Left ventricle myocardium inferior (tissue), 1 donor: ENCODE measurements at places on chromosomes 5 and 9.
A peak's percentile ranks its signal among the peaks of the same experiment; 100 is the strongest.

DNA sequence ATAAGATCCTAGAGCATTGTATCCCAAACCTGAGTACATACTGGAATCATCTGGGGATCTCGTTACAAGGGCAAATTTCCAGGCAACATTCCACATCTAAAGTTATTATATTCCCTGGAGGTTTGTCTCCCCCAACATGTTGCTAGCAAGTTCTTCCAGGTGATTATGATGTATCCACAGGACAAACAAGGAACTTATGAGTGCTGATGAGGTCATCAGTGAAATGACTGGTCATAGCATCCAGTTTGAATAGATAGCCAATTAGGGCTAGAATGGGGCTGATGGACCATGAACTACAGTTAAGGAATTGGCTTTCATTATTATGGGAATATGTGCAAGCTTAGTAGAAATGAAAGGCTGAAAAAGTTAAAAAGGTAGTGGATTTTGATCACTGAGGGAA, 115.2 kb downstream of the CWC27 start:
- DNase-seq = no peak

- DNase-seq = no peak
Measured at GRCh38 chr9:115106001-115106400, 12.0 kb downstream of the TNC start.

DNA sequence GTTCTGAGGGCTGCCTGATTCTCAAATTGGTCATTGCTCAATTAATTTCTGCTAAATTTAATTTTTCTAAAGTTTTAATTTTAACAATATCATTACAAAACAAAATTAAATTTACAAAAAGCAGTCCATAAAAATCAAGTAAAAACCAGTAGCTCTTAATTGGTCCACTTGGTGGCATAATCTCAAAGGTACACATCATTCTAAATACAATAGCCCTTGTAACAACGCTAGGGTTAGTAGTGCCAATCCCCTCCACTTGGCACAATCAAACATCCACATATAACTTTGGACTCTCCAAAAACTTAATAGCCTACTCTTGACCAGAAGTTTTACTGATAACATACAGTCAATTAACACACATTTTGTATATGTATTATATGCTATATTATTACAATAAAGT, 1.9 kb upstream of the NDUFB6 start:
- no peak for DNase-seq

- no peak for DNase-seq
Measured at GRCh38 chr9:17906841-17907778, 328.2 kb downstream of the SH3GL2 start.

DNA sequence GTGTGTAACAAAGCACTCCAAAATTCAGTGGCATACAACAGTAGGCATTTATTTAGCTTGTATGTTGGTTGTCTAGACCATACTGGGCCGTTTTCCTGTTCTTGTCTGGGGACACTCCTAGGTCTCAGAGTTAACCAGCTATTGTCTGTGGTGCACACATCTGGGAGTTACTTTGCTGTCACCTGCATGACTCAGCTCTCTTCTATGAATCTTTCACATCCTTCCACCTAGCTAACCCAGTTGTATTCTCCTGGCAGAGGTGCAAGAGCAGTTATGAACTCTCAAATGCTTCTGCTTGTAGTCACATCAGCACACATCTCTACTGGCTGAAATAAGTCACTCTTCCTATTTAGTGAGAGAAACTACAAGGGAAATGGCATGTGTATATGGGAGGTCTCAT, 138.1 kb downstream of the BAAT start:
- DNase-seq = no peak

DNA sequence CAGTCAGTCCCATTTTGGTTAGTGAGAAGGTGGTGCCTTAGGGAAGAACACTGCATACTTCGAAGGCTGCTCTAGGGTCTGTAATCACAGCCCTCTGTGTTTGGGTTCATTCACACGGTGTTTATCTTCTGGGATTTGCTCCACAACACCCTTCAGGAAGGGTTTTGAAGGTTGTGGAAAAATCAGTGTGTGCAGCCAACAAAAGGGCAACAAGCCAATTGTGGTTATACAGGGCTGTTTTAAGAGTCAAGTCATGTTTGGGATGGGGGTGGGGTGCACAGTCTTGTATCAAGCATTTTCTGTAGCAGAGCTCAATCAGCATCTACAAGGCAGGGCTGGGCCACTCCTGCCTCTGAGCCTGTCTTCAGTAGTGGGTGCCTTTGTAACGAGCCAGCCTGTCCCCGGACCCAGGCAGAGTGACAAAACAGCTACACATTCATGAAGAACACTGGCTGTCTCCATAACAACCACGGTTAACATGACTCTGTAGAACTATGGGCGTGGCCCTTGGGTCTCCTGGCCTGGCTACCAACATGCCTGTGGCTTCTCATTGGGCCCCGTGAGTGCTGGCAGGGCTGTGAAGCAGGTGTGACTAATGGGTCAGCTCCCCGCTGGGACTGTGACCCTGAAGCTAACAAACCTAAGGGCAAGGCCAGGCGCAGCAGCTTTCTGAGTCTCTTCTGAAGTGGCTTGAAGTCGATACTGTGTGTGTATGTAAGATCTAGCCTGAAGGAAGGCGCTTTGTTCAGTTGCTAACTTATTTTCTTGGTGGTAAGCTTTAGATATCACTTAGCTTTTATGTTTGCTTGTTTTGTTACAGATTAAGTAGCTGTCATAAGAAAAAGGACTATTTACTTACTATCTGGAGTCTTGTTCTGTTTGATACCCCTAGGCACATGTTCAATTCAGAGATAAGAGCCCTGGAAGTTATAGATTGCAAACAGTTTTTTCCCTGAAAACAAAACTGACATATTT, 27.9 kb upstream of the GOLM1 start:
- DNase-seq = peak; percentile 16
